Cerebellar cortex (tissue), 1 donor: ENCODE measurements at places on chromosomes 16 and 17.

GRCh38 chr17:36665417-36665816 lies 64.0 kb downstream of the MRM1 start:
- no peak for DNase-seq

- DNase-seq: no peak
Measured at GRCh38 chr17:55728833-55729232, 6.2 kb upstream of the TMEM100 start.

GRCh38 chr16:83971165-83972130 lies 3.4 kb downstream of the NECAB2 start:
- no peak for DNase-seq

DNA sequence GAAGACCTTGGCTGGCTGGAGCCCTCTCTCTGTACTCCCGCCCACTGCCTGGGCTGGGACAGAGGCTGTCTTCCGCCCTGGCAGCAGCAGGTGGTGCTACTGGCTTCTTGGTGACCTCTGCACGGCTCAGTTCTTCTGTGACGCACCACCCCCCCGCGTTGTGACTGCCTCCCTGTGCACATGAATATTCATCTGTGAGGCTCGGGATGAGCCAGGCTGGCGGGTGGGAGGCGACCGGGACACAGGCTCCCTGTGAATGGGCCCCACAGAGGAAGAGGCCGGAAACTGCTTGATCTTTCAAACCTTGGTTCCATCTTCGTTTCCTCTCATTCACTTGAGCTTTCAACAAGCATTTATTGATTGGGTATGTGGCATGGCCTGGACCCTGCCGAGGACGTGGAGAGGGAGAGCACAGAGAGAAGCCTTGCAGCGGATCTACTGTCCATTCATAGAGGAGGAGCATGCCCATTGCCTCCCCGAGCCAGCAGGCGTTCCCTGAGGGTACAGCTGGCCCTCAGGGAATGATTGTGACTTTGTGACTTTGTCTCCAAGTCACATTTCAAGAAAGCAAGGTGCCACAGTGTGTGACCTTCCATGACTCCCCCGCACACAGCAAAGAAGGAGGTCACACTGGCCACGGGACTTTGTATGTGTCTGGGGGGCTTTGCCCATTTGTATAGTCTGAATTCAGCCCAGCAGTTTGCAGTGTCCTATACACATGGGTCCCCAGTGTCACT lies 45.0 kb downstream of the B9D1 start:
- no peak for DNase-seq

DNA sequence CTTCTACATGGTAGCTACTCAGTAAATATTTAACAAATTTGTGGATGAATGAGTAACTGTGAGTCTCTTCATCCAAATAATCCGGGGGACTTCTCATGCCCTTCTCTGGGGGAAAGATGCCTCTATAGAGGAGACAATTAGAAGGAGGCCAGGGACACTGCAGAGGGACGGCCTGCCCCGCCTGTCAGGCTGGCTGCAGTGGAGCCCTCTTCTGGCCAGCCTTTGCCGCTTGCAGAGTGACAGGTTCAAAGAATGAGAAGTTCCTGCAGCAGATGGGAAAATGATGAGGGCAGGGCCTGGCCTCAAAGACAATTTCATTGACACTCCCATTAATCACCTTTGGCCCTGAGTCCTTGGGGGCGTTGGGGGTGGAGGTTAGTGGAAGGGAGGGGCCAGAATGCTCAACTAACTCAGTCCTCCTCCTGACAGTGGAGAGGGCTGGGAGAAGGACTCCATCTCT lies 339.0 kb downstream of the MAF start:
- DNase-seq: peak; percentile 15

DNA sequence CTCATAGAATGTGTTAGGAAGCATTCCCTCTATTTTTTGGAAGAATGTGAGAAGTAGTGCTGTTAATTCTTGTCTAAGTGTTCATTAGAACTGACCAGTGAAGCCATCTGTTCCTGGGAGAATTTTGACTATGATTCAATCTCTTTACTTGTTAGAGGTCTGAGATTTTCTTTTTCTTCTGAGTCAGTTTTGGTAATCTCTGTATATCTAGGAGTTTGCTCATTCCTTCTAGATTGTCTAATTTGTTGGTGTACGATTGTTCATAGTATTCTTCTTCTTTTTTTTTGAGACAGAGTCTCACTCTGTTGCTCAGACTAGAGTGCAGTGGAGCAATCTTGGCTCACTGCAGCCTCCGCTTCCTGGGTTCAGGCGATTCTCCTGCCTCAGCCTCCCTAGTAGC lies 20.4 kb downstream of the NFATC3 start:
- no peak for DNase-seq

- DNase-seq: no peak
Measured at GRCh38 chr16:30064729-30065101, 845 bp upstream of the ALDOA start.

DNA sequence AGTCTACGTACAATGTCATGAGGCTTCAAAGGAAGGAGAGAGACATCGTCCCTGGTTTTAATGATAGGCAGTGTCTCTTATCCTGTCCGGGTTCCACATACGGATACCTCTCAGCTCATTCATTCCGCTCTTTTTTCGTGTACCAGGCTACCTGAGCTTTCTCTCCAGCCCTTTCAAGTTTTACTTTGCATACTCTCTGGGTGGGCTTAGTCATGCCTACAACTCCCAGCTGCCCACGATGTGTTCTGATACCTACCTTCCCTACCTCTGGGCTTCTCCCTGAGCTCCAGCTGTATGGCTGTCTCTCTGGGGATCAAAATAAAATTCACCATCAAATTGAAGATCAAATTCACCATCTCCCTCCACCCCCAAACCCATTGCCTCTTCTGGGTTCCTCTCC lies 354.0 kb upstream of the EEF2KMT start:
- no peak for DNase-seq

GRCh38 chr16:12124742-12125141 lies 148.2 kb downstream of the SNX29 start:
- DNase-seq: no peak

- DNase-seq: no peak
Measured at GRCh38 chr17:28839221-28839620, 3.4 kb downstream of the FAM222B start.

GRCh38 chr17:4557626-4558346 lies 2.6 kb downstream of the GGT6 start:
- no peak for DNase-seq

DNA sequence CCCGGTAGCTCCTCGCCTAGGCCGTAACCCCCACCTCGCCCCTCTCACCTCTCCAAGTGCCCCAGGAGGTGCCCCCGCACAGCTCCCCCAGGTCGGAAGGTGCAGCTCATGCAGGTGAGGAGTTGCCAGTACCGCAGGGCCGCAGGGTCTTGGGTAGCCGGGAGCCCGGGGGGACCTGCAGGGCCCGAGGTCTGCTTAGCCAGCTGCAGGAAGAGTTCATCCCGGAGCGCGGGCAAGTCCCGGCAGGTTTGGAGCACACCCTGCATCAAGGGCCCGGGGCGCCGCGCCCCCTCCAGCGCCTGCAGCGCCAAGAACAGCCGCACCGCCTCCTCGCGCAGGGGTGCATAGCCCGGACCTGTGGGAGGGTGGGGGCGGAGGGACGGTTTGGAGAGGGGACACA lies 4.8 kb downstream of the PLEKHH3 start:
- DNase-seq: no peak

- DNase-seq: no peak
Measured at GRCh38 chr17:19945009-19945626, 32.5 kb downstream of the AKAP10 start.

- no peak for DNase-seq
Measured at GRCh38 chr17:56142781-56143180, 10.5 kb upstream of the ANKFN1 start.

GRCh38 chr16:72876221-72876620 lies 171.7 kb downstream of the ZFHX3 start:
- no peak for DNase-seq

- DNase-seq: no peak
Measured at GRCh38 chr17:9900784-9901183, 4.3 kb downstream of the RCVRN start.

- DNase-seq: no peak
Measured at GRCh38 chr16:27248036-27248435, 20.5 kb downstream of the NSMCE1 start.

DNA sequence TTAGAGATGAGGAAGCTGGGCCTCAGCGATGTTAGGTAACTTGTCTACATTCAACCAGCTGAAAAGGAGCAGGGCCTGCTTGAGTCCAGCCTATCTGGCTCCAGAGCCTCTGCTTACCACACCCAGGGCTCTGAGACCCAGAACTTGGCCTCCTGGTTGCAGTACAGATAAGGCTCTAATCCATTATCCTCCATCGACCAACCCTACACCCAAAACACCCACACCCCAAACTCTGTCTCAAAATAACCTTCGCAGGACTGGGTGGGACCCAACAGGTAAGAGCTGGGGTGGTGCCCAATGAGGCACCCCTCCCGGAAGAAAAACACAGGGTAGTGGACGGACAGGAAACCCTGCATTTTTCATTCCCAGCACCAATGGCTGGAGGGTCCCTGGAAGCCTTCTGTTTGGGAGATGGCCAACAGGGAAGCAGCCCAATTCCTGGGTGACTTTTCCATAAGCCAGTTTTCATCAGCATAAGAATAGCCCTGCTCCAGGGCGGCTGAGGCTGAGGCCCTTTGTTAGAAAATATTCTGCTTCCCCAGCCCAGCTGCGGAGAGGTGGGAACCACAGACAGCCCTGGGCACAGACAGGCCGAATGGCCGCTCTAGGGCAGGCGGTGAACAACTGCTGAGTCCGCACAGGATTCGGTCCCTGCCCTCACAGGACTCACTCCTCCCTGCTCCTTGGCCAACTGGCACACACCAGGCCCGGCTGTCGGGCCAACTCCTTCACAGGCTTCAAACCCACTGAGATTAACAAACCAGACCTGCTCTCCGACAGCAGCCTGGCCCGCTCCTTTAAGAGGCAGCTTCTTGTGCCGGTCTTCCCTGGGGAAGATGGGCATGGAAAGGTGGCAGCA lies 9.8 kb downstream of the SMIM5 start:
- peak; percentile 34 for DNase-seq

DNA sequence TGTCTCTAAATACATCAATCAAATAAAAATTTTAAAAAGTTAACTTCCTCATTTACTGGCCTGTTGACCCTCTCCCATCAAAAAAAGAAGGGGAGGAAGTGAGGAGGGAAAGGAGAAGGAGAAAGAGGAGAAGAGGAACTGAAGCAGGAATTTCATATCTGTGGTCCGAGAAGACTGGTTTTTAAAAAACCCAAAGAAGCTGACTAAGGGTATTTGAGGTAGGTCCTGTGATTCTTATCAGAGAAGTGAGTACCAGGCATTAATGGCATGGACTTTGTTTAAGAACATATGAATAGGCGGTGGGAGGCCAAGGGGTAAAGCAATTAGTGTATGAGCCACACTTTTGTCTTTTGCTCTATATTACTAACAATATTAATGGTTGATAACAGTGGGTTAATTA lies 2.0 kb downstream of the SLC46A1 start:
- DNase-seq: no peak

- peak; percentile 83 for DNase-seq
Measured at GRCh38 chr17:17900615-17901520, 64.1 kb upstream of the SREBF1 start.

DNA sequence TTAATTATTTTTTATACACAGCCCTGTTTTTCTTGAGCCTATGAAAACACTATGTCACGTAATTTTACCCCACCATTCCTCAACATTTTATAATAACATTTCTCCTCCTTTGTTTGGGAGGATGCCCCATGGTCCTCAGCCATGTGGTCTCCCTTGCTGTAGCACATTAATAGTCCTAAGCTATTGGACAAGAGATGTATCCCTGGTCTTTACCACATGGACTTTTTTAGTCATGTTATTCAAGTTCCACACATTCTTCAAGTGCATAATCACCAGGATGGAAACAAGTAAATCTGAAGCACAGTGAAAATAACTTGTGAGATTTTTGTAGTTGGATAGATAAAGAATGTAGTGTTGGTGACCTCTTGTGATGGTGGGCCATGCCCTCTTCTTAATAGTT lies 2.0 kb upstream of the KRTAP2-3 start:
- no peak for DNase-seq

- DNase-seq: no peak
Measured at GRCh38 chr16:27398894-27399853, 2.8 kb upstream of the IL21R start.

DNA sequence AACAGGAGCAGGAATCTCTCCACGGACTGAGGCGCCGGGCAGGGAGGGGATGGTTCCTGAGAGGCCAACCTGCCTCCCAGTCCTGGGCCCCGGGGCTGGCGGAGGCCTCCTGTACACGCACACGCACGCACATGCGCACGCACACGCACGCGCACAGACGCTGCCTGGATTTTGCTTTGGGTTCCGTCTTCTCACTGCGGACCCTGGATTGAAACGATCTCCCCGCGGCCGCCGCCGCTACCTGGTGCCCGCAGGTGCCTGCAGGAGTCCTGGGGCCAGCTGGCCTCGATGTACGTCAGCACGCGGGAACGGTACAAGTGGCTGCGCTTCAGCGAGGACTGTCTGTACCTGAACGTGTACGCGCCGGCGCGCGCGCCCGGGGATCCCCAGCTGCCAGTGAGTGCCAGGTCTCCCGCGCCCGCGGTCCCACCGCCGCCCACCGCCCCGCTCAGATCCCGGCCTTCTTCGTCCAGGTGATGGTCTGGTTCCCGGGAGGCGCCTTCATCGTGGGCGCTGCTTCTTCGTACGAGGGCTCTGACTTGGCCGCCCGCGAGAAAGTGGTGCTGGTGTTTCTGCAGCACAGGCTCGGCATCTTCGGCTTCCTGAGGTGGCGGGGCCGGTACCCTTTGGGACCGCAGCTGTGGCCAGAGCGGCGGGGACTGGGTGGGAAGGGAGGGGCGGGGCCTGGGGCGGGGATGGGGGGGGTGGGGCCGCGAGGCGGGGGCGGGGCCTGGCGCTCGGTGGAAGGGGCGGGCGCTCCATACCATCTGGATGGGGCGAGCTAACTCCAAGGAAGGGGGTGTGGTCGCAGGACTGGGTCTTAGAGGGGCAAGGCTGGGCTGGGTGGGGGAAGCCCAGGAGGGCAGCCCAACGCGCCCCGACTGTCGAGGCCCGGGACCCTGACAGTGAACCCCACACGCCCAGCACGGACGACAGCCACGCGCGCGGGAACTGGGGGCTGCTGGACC lies 12.3 kb downstream of the CES4A start:
- peak; percentile 81 for DNase-seq

GRCh38 chr17:80264205-80265075 lies 3.8 kb downstream of the RNF213 start:
- DNase-seq: no peak

DNA sequence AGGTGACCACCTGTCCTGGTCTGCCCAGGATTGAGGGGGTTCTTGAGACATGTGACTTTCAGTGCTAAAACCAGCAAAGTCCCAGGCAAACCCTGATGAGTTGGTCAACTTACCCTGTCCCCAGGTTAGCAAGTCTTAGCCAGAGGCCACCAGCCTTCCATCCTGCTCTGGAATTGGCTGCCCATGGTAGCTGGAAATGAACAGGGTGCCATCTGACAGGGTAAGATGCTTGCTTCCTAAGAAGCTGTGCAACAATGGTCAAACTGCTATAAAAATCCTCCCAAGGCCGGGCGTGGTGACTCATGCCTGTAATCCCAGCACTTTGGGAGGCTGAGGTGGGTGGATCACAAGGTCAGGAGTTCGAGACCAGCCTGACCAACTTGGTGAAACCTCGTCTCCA lies 22.8 kb upstream of the MTMR4 start:
- no peak for DNase-seq

DNA sequence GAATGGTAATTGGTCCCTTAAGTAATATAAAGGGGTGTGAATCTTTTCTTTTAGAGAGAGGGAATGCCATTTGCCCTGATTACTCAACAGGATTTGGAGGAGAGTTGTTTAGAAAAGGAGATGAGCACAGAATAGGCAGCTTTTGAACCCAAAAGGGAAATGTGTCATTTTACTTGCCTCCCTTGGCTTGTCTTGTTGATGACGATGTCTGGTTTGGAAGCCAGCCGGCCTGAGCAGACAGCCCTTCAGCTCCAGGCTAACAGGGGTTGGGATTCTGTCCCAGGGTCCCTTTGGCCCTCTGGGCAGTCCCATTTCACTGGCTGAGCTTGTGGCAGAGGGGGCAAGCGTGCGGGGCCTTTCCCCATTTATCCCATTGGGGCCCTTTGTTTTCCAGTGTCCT lies 22.3 kb upstream of the PRKAR1A start:
- DNase-seq: no peak
